ENCODE measurements at places on chromosomes 4 and X.

DNA sequence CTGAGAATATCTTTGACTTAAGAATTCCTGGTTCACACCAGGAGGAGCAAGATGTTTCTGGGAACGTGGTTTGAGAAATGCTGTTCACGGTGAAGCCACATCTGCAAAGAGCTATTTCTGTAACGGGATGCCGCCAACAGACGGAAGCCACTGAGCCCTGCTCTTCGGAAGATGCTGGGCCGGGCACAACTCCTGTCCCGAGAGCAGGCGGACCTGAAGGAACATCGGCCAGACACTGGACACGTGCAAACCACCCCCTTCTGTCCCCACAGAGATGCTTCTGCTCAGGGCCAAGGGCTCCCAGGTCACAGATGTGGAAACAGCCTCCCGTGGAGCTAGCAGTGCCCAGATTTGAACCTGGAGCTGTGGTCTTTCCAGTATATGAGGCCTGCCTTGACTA, 24.3 kb downstream of the HMX1 start:
- no peak for DNase-seq

- no peak for DNase-seq
Measured at GRCh38 chrX:9525511-9526248, 60.8 kb downstream of the TBL1X start.

DNA sequence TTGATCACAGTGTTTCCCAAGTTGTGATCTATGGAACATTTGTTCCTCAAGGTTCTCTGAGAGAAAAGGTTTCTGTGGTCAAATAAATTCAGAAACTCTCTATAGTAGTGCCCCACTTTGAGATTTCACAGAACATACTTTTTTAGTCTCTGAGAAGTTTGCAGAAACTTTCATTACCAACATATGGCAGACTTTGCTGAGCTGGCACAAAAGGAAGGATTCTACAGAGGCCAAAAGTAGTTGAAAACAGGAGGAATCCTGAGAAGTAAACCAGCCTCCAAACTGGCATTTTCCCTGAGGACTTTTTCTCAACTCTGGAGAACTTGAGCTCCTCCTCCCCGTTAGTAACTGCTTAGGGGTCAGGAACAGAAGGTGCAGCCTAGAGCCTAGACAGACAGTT, 117.8 kb upstream of the ESX1 start:
- DNase-seq, result no peak

GRCh38 chr4:90842960-90843359, 715.8 kb downstream of the CCSER1 start:
- DNase-seq, result peak; percentile 1

DNA sequence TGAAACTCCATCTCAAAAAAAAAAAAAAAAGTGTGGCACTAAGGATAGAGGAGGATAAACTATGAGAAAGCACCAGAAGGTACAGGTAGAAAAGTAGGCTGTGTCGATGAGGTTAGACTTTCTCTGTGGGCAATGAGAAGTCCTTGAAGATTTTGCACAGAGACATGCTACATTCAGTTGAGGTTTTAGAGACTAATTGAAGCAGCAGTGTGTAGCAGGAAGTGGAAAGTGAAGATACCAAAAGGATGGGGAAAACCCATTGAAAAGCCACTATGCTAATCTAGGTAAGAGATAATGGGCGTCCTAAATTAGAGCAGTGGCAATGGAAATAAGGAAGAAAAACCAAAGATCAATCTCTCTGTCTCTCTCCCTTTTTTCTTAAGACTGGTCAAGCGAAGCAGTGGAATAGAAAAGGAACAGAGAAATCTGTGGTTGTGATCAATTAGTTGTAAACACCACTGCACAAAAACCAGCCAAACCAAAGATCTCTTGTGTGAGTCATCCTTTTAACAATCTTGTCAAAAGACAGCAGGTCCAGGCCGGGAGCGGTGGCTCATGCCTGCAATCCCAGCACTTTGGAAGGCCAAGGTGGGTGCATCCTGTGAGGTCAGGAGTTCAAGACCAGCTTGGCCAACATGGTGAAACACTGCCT, 3.5 kb downstream of the SPINK2 start:
- DNase-seq, result no peak

DNA sequence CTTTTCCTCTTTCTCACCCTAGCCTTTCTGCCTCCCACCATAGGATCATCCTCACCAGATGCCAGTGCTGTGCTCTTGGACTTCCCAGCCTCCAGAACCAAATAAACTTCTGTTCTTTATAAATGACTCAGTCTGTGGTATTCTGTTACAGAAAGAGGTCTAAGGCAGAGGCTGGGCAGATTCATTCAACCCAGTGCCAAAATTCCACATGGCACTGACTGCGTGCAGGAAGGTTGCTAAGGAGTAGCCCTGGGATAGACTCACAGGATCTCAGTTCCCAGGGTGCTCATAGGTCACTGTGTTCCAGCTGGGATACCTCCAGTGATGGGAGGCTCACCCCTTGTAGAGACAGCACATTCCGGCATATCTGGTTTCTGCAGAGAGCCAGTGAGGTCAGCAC, 22.0 kb downstream of the SORCS2 start:
- DNase-seq, result no peak

DNA sequence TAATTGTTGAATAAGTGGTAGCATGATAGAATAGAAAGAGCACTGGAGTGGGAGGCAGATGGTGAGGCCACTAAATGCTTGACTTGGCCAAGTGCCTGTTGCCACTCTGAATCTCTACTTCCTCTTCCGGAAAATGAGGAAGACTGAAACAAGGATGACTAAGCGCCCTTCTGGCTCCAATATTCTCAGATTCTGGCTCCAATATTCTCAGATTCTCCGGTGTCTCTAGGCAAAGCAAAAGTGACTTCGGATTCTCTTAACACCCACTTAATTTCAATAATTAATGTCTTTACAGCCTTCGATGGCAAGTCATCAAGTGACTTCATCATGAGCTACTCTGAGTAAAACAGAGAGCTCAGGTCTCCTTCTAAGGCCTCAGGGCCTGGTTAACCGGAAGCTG, 402.2 kb upstream of the FGF13 start:
- no peak for DNase-seq

DNA sequence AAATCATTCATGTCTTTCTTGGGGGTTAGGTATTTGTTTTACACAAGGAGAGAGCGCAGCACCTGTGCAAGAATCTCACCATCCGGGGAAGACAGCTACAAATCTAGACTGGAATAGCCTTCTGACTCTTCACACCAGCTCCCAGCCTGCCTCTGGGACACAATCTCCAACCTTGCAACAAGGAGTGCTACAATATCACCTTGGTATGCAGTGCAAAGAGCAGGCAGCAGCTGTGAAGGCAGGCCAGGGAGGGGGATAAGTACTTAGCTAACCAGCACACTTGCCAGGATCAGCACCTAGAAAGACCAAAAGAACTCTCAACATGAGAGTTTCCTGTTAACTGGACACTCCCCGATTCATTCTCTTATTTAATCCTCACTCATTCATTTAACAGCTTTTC, 235.3 kb downstream of the AR start:
- no peak for DNase-seq

DNA sequence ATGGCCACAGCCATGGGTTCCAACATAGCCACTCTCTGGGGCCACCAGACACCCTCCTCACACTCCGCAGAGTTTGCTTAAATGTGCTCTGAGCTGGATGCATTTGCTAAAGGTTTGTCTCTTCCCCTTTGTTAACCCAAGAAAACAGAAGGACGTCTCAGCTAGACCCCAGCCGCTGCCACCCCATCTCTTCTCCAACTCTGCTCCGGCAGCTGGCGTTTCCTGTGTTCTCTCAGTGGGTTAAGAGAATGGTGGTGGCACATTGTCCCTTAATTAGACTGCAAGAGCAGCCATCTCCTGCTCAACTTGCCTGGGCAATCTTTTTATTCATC, 43.7 kb upstream of the FAM9C start:
- no peak for DNase-seq
